ENCODE measurements at places on chromosomes 3 and 15. TPM values are rescaled to one million over a fixed set of nuclear protein-coding genes. Genes with fewer than 3 reads are reported as not detected.

Gene CFAP100
- total RNA-seq = not detected

Gene ZIC4
- not detected for total RNA-seq

Gene NR1I2
- total RNA-seq = not detected

Gene POU1F1
- total RNA-seq = not detected

Gene GPR156
- not detected for total RNA-seq

Gene DZIP1L
- total RNA-seq = 27.5 TPM

Gene FRG2C
- total RNA-seq = not detected

Gene TMF1
- 34.4 TPM for total RNA-seq

Gene MESP2
- not detected for total RNA-seq

Gene FAM107A
- total RNA-seq = 88.6 TPM

Gene TM6SF1
- 3.9 TPM for total RNA-seq

Gene GATM
- total RNA-seq = 50.1 TPM

Gene CYP1A2
- total RNA-seq = not detected

Gene DPPA2
- total RNA-seq = not detected

Gene ANKRD34C
- 0.25 TPM for total RNA-seq

Gene GHRL
- not detected for total RNA-seq

Gene SLC25A20
- total RNA-seq = 24.1 TPM

Gene RASGRP1
- total RNA-seq = 8.8 TPM

Gene CDHR4
- total RNA-seq = not detected

Gene LTK
- total RNA-seq = 1.5 TPM

Gene BFSP2
- not detected for total RNA-seq

Gene FBXW12
- not detected for total RNA-seq

Gene PLCB2
- total RNA-seq = 14.0 TPM

Gene UMPS
- total RNA-seq = 13.3 TPM

Gene ECE2
- 1.7 TPM for total RNA-seq

Gene PCOLCE2
- 136 TPM for total RNA-seq

Gene CMSS1
- 21.4 TPM for total RNA-seq

Gene ADIPOQ
- total RNA-seq = 36.6 TPM

Gene HHLA2
- total RNA-seq = not detected

Gene LRRC2
- 2.0 TPM for total RNA-seq

Gene EEF1AKMT4
- 5.6 TPM for total RNA-seq

Gene STRIT1
- total RNA-seq = not detected

Gene NCBP2
- total RNA-seq = 25.8 TPM

Gene HDC
- 0.49 TPM for total RNA-seq

Gene TYRO3
- 13.3 TPM for total RNA-seq

Gene MLF1
- 9.8 TPM for total RNA-seq

Gene TMPRSS7
- not detected for total RNA-seq

Gene NTRK3
- 4.9 TPM for total RNA-seq

Gene AMOTL2
- total RNA-seq = 60.6 TPM

Gene LINGO1
- 4.7 TPM for total RNA-seq

Gene ARPP21
- total RNA-seq = not detected

Gene TRAIP
- total RNA-seq = 17.4 TPM

Gene RBPMS2
- 3.7 TPM for total RNA-seq

Gene KY
- total RNA-seq = 3.7 TPM

Gene UROC1
- total RNA-seq = not detected

Gene TM4SF1
- total RNA-seq = 97.7 TPM

Gene CISH
- total RNA-seq = 21.9 TPM

Gene TRIM42
- not detected for total RNA-seq

Gene SPINK8
- not detected for total RNA-seq

Gene MKRN3
- not detected for total RNA-seq

Gene ANKRD63
- total RNA-seq = not detected

Gene IGF2BP2
- 9.8 TPM for total RNA-seq

Gene PARP15
- 5.9 TPM for total RNA-seq

Gene OCA2
- 0.25 TPM for total RNA-seq

Gene CD96
- total RNA-seq = 13.5 TPM

Gene PRSS50
- total RNA-seq = not detected

Gene ALDH1L1
- total RNA-seq = 19.2 TPM

Gene CORO2B
- total RNA-seq = 4.7 TPM

Gene TMEM266
- not detected for total RNA-seq

Gene C3orf80
- total RNA-seq = not detected
